HS-27A (cell line): ENCODE measurements at places on chromosomes 13 and 19.

GRCh38 chr13:68696907-68697306 lies 1410.7 kb upstream of the ATXN8OS start:
- no peak for DNase-seq

DNA sequence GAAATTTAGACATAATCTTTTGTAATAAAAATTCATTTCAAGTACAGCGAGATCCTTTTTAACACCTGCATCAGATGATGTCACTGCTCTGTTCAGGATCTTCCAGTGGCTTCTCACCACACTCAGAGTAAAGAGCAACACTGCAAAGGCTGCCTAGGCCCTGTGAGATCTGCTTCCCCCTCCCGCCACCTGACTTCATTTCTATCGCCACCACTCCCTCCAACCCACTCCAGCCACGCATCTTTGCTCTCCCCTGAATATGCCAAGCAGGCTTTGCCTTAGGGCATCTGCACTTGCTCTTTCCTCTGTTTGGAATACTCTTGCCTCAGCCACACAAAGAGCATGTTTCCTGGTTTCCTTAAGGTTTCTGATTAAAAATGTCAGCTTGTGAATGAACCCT lies 58.3 kb downstream of the MBNL2 start:
- no peak for DNase-seq

- DNase-seq, result no peak
Measured at GRCh38 chr13:110542169-110542796, 19.2 kb downstream of the RAB20 start.

DNA sequence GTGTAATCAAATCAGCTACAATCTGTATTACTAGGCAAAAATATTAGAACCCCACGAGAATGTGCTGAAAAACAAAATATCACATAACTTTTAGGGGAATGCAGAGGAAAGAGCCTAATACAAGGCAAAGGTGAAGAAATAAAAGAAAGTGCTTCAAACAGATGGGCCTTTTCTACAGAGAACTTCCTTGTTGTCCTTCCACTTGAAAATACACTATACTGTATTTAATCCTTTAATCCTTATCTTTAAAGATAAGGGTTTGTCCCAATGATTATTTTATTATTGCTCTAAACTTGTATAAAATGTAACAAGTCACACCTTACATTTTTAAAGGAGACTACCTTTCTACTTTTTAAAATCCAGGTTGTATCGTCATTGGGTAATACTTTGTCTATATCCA lies 296.5 kb downstream of the NDFIP2 start:
- DNase-seq, result no peak

GRCh38 chr13:80979035-80979641 lies 638.2 kb upstream of the SPRY2 start:
- peak; percentile 4 for DNase-seq

DNA sequence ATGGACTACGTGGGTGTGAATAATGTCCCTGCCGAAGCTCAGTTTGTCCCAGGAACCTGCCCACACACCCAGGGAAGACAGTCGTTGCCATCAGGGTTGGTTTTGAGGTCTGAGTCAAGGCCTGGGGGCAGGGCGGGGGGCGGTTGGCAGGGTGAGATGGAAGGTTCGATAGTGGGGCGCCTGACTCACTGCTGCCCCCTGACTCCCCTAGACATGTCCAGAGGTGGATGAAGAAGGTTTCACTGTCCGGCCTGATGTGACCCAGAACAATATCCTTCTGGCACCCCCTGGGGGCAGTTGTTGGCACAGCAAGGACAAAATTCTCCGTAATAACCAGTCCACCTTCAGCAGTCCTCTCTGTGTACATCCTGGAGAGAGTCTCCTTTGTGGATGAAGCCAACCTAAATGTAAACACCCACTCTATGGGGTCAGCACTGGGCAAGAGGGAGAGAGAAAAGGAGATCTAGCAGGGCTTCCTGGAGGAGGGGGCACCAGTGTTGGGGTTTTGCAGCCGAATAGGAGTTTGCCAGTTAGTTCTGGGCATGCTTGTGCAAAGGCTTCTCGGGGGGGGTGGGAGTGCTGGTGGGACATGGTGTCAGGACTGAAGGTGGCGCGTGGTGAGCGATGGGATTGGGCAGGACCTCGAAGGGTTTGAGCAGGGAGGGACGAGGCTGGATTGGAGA lies 19.6 kb upstream of the B3GNT3 start:
- DNase-seq, result no peak

GRCh38 chr13:36438594-36439483 lies 6.5 kb downstream of the CCNA1 start:
- DNase-seq, result no peak

- no peak for DNase-seq
Measured at GRCh38 chr19:41565379-41565720, 10.6 kb upstream of the CEACAM21 start.

GRCh38 chr19:18450931-18451836 lies 13.3 kb upstream of the ISYNA1 start:
- DNase-seq, result peak; percentile 39

- DNase-seq, result no peak
Measured at GRCh38 chr13:103437651-103438050, 371.4 kb upstream of the SLC10A2 start.

DNA sequence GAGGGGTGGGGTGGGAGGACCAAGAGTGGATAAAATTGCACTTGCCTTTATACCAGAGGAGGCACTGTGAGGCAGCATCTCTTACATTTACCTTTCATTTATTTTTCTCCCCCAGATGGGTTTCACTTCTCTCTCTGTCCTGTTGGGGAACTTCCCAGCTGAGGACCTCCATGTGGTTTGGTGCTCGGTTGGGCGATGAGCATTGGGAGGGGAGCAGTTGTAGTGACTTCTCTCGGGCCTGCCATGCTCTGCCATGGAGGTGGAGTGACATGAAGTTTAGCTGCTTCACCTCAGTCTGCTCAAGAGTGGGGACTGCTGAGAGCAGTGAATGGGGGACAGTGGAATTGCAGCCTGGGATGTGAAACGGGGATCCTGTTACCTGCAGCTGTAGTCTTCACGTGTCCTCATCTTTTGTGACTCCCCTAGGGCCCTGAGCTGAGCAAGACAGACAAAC lies 23.1 kb upstream of the CXCL17 start:
- no peak for DNase-seq

- no peak for DNase-seq
Measured at GRCh38 chr13:60369242-60369641, 27.8 kb upstream of the TDRD3 start.

DNA sequence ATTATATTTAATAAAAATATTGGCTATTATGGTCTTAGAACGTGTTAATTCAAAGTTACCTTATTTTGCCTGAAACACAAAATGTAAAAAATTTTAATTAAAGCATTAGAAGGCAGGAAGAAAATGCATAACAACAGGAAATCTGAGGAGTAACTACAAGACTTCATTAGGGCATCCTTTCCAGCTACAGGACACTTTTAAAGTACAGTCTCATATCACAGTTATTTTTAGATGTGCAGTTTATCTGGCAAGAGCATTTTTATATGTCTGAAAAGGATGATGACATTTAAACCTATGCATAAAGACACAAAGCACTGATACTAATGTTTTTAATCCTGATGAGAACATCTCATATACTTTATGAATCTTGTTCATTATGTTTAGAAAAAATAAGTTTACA lies 247.5 kb downstream of the VWA8 start:
- DNase-seq, result no peak

DNA sequence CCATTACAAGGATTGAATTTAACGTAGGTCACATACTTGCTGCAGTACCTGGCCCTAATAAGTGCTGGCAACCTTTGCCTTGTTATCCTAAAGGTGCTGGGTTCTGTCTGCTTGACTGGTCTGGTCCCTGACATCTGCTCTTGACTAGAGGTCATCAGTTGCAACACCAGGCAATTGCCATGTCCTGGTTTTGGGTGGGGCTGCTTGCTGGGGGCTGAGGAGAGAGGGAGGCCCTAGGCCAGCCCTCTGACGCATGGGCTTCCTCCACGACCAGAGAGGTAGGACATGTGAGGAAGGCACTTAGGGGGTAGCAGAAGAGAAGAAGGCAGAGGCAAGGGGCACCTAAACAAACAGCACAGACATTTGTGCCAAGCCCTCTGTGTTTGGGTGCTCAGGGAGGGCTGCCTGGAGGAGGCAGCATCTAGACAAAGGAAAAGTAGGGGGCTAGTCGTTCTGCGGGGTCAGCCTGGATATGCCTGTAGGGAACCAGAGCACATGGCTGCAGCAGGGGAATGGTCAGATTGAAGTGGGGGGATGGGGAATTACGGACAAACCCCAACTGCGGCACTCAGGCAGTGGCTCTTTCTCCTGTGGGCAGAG lies 21.7 kb downstream of the VSTM2B start:
- no peak for DNase-seq

DNA sequence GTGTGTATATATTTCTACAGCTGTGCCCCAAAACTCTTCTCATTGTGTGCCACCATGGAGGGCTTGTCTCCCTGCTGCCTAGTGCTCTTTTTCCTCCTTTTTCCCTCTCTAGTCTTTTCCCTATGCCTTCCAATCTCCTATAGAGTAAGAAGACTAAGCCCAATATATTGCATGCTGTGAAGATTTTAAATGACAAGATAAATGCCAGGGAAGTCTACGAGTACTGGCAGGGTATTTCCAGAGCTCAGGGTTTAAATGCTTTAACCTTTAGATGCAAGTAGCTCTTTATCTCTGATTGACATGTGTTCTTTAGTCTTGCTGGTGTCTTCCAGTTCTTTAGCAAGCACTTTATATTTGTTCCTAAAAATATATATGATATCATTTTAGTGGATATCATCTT lies 200.7 kb downstream of the SLITRK1 start:
- DNase-seq, result no peak

DNA sequence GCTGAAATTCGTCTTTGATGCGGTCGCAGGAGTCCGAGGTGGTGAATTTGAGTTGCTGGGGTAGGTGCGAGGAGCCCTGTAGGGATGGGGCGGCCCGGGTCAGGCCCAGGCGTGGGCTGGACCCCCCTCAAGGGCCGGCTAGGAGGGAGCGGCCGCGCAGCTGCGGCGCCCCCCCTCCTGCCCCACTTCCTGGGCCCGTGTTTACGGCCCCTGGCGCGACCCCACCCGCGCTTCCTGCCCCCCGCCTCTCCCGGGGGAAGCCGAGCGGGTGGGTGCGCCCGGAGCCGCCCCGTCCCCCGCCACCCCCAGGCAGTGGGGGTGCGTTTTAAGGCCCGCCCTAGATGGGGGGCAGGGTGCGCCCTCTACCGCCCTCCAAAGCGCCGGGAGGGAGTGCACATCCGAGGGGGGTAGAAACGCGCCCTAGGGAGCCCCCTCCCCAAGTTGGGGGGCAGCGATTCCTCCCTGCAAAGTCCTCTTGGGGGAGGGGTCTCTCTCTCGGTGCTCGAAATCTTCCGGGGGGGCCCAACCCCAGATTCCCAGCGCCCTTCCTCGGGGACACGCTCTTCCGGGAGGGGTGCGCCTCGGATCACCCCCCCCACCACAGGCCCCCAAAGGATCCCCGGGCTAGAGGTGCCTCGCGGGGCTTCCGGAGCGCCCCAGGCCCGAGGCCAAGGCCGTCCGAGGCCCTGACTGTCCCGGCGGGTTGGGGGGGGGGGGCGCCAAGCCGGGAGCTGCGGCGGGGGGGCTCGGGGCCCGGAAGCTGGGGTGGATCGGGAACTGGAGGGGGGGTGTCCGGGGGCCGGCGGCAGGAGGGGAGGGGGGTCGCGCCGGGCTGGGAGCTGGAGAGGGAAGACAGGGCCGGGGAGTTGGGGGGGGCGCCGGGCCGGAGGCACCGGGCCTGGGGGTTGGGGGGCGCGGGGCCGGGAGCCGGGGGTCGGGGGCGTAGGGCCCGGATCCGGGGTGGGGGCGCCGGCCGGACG lies 823 bp downstream of the TLE5 start:
- no peak for DNase-seq

- DNase-seq, result no peak
Measured at GRCh38 chr13:97262058-97262457, 39.9 kb downstream of the MBNL2 start.

GRCh38 chr13:19960653-19960976 lies 2.1 kb downstream of the ZMYM2 start:
- no peak for DNase-seq

GRCh38 chr13:25225970-25226369 lies 53.9 kb upstream of the AMER2 start:
- no peak for DNase-seq

- DNase-seq, result no peak
Measured at GRCh38 chr19:11290256-11290655, 5.7 kb upstream of the TSPAN16 start.

DNA sequence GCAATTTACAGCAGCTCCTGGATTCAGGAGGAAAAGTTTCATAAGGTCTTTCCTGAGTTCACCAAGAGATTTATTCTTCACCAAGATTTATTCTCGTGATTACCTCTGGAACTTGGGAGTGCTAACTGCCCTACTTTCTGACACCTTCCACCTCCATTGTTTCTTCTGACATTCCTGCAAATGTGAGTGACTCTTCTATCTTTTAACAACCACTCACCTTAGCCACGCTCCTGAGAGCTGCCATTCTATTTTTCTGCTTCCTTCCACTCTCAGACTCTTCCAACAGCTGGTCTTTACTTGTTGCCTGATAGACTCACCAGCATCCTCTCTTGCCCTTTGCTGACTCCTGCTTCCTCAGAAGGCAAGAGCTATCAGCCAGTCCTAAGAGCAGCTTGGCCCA lies 11.5 kb upstream of the CBY2 start:
- DNase-seq, result no peak

DNA sequence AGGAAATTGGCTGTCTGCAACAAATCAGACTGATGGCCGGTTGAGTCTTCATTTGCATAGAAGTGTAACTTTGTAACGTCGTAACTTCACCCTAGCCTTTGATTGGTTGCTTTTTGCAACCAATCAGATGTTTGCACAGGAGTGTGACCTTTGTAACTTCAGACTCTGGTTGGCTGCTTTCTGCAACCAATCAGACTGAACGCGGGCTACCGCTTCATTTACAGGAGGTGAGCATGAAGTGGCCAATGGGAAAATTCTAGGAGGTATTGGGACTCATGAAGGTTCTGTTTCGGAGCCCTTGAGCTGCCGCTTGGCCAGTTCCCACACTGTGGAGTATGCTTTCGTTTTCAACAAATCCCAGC lies 441 bp upstream of the ZNF559 start:
- no peak for DNase-seq

DNA sequence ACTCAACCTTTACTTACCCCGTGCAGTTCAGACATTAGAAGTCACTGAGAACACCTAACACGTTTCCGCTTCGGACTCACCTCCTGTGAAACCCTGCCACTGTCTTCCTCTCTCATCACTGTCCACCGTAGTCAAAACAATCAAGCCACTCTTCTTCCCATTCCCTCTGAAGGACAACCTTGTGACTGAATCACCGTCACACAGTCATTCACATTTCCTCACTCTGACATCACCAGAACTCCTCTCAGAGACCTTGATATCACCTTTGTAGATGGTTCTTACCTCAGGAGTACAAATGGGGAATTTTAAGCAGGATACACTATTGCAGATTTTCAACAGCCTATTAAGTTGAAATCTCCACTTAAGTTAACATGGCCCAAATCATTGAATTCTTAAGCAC lies 1.3 kb upstream of the KBTBD6 start:
- DNase-seq, result no peak

- peak; percentile 78 for DNase-seq
Measured at GRCh38 chr19:19900729-19901444, at the start of gene ZNF93. Gene ZNF93, plus strand, starts transcription at chr19:19900946. Its CDS starts 143 bp downstream, at chr19:19901089.

DNA sequence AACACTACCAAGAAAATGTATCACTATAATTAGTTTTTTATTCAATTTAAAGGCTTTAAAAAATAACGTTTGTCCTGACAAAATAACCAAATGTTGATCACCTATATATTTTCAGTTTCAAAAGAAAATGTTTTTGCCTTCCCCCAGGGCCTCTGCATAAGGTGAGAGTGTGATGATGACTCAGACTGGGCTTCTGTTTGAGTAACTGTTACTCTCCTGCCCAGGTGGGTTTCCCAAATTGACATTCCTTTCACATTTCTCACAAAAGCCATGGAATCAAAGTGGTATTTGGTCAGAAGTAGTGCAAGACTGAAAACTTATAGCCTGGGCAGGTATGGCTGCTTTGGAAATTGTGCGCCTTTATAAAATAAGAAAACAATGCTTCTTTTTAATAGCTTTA lies 180.6 kb downstream of the COG6 start:
- DNase-seq, result no peak
